ENCODE measurements at places on chromosomes 6 and 20.
A peak's percentile ranks its signal among the peaks of the same experiment; 100 is the strongest.

DNA sequence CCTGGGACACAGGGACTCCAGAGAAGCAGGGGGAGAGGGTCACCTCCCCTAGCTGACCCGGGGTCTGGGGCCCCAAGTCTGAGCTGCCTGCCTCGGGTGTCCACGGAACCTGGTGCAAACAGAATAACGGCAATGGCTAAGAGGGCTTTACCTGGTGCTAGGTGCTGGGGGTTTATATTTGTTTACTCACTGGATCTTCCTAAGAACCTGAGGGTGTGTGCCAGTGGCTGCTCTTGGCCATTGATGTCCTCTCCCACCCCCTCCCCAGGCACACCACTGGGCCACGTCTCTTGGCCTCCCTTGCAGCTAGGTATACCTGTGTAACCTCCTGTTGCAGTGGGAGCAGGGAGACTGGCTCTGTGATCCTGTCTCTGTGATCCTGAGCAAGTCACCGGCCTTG lies 157.9 kb upstream of the MLN start:
- no peak for DNase-seq

DNA sequence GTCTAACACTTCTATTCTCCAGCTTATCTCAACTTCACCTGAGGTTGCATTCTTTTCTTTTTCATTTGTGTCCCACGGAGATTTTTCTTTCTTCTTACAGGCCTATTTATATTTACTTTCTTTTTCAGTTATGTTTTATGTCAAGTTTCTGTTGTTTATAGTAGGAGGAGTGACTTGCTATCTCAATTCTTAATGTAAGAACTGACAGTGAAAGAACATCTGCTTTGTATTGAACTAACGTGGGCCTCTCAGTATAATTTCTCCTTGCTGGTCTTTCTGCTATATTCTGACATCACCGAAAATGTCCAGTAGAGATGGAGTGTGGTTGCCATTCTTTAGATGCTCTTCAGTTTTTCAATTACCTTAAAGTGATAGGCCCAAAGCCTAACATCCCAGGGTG lies 521.7 kb downstream of the EPM2A start:
- no peak for DNase-seq

DNA sequence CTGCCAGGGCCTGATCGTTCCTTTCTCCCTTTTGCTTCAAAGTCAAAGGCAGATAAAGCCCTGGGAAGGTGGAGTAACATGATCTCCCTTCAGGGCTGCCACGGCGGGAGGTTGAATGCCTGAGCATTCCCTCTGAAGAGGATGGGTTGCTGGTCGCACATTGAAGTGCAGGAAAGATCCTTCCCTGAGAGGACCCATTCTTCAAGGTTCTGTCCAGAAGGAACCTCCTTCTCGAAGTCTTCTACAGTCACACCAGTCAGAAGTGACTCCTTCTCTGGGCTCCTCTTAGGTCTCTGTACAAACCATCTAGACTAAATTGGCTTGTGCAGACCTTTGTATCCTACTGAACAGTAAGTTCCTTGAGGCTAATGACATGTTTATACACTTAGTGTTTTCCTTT lies 192.6 kb upstream of the VGLL2 start:
- DNase-seq = no peak

GRCh38 chr6:42227173-42227850 lies 9.7 kb upstream of the MRPS10 start:
- DNase-seq = no peak

DNA sequence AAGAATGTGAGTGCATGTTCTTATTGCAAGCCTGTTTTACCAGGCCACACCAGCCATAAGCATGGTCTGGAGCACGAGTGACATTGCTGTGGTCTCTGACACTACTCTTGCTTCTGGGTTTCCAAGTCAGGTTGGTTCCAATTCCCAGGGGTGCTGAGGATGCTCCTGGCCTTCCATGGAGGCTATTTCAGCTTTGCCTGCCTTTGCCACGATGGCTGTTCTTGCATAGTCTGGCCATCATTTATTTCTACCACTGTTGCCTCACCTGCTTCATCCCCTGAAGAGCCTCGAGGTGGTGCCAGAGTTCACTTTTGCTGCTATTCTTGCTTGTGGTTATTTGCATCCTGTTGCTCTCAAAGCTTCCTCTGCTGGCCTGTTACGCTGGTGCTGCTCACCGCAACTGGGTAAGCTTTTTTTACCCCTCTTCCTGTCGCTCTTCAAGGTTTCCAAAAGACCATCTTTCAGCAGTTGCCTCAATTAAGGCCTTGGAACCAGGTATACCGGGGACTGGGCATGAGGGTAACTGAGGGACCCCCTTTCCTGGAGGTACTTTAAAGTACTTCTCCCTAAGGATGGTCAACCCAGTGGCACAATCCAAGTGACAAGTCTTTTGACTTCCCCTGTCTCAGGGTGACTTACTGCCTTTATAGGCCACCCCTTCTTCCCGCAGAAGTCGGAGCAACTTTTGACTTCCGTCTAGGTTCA lies 64.5 kb downstream of the AKAP7 start:
- peak; percentile 27 for DNase-seq

DNA sequence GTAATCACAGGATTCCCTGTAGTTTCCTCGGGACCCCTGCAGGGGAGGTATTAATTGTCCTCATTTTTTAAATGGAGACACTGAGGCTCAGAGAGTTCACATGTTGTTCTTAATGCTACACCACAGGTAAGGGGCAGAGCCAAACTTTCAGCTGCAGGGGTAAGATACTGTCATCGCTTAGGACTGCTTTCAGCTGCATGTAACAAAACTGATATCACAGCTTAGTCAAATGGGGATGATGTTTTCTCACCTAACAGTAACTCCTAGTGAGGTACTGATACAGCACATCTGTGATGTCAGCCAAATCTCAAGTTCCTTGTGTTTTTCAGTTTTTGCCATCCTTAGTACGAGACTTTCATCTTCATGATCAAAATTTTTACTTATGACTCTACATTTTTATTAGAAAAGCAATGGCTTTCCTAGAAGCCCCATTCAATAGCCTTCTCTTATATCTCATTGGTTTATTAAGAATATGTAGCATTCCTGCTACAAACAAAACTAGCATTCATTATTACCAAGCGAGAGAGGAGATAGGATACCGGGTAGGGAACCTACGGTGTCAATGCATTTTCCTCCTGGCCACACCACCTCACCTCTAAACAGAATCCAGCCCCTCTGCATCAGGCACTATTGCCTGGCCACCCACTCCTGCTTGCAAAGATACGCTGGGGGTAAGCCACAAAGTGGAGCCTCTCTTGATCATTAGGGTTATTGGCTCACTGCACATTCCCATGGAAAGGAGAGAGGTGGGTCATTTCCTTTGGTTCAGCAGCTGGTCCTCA lies 557.5 kb downstream of the CD83 start:
- no peak for DNase-seq

- no peak for DNase-seq
These were observed 2.0 kb downstream of the TBX18 start for GRCh38 chr6:84762220-84763002.

- DNase-seq = no peak
These were observed 256.5 kb downstream of the FARS2 start for GRCh38 chr6:5517796-5518195.

- peak; percentile 83 for DNase-seq
These were observed 80.1 kb upstream of the ARMC2 start for GRCh38 chr6:108768166-108768555.

DNA sequence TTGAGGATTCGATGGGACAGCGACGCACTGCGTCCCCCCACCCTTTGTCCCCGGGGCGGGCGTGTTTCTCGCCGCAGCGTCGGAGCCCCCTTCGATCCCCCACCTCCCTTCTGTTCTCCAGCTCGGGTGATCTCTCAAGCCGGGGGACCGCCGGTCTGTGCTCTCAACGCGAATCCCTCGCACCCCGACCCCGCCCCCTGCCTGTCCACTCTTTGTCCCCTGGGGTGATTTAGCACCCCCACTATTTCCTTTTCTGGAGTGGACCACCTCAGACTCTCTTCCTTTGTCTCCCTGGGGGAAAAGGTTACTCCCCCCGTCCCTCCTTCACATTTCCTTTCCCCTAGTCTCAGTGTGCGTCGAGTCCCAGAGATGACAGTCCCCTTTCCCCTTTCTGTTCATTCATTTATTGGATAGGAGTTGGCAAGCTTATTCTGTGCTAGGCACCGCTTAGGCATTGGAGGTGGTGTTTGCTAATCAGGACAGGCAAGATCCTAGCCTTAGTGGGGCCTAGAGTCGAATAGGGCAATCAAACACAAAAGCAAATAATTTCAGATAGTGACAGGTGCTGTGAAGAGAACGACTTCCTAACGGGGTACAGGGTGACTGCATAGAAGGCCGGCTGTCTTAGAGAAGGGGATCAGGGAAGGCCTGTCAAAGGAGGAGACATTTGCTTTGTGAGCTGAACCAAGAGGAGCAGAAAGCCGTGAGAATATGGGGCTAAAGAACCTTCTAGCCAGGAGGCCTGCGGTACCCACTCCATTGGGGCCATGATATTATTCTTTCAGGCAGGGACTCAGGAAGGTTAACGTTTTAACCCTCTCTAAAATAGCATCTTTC lies 741 bp downstream of the PTPN1 start:
- no peak for DNase-seq

DNA sequence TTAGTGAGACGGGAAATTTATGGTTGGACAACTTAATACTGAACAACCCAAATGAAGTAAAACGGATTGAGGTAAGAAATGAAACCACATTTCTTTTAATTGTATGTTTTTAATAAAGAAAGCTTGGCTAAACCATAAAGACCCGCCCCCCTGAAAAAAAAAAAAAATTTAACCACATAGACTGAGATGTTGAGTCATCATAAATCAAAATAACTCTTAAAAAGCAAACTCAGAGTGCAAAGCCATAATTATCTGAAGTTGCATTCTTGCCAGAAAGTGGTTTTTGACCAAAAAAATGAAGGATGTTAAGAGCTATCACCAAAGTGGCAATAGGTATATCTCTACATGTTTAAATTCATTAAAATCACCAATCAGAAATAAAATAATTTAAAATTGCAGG lies 101.8 kb upstream of the COL21A1 start:
- DNase-seq = no peak

DNA sequence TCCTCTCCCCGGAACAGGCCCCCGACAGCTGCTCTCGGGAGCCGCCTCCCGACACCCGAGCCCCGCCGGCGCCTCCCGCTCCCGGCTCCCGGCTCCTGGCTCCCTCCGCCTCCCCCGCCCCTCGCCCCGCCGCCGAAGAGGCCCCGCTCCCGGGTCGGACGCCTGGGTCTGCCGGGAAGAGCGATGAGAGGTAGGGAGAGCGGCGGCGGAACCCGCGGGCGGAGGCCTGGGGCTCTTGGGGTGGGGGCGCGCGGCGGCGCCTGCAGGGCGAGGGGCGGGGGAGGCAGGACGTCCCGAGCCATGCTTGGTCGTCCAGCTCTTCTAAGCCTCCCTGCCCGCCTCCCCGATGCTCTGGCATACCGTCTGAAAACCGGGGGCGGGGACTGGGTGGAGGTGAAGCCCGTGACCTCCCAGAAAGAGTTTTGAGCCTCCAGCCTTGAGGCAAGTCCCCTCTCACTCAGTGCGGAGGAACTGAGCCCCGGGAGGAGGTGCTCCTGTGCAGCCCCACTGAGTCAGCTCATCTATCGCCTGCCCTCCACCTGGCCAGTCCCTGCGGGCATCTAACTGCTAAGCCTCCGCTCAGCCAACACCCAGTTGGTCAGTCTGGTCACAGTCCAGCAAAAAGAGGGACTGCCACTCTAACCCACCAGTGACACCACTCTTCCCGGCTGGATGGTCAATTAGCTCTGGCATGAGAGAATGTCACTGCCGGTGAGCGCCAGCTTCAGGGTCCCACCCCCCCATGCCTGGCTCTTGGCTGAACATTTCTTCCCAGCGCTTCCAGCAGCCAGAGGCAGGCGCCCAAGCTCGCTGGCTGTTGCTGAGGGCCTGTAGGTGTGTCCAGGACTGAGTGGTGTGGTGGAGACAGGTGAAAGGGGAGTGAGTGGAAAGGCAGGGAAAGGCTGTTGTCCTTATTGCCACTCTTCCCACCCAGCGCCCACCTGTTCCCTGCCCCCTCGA lies 482 bp downstream of the DDR1 start:
- peak; percentile 33 for DNase-seq

- DNase-seq = peak; percentile 70
These were observed 7.4 kb downstream of the SNX9 start for GRCh38 chr6:157830354-157831017.

- DNase-seq = no peak
These were observed 61.5 kb upstream of the VSTM2L start for GRCh38 chr20:37841389-37841788.

DNA sequence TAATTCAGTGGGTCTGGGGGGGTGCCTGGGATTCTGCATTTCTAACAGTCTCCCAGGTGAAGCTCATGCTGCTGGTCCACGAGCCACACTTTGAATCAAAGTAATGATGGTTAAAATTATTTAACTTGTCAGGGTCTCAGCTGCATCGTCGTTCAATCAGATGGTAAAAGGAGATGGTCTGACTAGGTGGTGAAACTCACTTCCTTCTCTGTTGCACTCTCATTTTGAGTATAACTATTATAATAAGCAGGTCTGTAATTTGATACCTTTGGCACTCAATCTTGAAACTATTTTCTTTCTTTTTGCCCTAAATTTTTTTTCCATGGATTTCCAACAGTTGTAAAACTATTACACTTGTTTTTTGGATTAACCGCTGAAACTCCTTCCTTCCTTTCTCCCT lies 292.5 kb downstream of the FARS2 start:
- DNase-seq = no peak

DNA sequence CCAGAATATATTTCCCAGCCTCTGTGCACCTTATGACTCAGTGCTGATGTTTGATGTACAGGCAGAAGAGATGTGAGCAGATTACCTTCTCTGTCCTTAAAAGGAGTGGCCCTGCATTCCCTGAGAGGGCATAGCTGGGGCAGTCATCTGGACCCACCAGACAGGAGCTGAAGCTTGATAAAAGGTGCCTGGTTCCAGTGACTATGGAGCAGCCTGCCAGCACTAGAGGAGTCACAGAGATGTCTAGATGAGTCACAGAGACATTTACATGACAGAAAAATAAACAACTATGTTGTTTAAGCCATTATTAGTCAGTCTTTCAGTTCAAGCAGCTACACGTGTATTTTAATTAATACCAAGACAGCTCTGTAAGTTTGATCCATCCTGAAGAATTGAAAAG lies 237.1 kb upstream of the MOCS1 start:
- no peak for DNase-seq

DNA sequence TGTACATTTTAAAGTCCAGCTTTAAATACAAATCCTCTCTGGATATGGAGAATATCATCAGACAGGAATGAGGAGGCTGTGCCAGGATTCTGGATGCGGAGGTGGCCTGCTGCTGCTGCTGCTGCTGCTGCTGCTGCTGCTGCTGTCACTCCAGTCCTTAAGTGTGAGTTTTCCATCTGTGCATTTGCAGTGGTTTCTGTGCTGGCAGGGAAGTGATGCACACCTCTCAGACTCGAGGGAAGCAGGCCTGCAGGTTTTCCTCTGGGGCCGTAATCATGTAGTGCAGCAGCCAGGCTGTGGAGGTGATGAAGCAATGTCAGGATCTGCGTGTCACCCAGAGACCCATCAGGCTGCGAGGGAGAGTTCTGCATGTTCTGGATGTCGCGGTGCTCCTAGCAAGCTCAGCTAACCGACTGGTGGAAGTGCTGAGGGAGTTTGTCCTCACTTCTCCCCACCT lies 32.0 kb downstream of the CFAP61 start:
- DNase-seq = peak; percentile 83
